ENCODE measurements at places on chromosomes 1 and 21.

GRCh38 chr1:68230901-68231626, 1.3 kb downstream of the WLS start:
- DNase-seq: peak; percentile 44

DNA sequence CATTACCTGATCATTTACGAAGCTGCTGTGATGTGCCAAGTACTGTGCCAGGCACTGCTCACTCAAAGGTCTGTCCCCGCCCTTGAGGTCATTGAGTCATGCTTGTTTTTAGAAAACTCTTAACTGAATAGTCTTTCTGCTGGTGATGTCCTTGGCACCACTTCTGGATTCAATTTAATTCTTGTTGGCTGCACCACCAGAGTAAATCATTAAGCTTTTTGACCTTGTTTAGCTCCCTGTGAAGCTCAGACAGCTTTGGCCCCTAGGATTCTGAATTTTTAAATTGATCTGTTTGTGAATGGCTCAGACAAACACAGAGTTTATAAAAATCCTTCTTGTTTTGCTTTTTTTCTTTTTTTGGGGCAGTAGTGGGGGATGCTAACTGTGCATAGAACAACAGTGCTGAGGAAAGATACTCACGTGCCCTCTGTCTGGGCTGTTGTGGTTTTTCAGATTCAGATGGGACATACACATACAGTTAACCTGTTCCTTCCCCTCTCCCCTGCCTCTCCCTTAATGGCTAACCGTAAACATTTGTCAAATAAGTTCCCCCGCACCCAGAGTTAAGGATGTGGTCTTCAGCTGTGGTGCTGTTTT, 67.6 kb downstream of the MTR start:
- no peak for DNase-seq

DNA sequence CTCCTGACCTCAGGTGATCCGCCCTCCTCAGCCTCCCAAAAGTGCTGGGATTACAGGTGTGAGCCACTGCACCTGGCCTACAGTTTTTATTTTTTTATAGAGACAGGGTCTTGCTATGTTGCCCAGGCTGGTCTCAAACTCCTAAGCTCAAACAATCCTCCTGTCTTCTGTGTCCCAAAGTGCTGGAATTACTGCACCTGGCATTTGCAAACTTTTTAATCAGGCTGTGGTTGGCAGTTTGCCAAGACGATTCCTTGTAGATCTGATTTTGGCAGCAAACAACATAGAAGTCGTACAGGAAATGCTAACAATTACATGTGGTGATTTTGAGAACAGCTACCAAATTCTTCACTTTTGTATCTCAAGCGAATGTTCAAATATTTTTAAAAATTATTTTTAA, 10.1 kb downstream of the RBP7 start:
- DNase-seq: no peak

GRCh38 chr21:39674801-39675200, 62.1 kb downstream of the B3GALT5 start:
- DNase-seq: no peak

DNA sequence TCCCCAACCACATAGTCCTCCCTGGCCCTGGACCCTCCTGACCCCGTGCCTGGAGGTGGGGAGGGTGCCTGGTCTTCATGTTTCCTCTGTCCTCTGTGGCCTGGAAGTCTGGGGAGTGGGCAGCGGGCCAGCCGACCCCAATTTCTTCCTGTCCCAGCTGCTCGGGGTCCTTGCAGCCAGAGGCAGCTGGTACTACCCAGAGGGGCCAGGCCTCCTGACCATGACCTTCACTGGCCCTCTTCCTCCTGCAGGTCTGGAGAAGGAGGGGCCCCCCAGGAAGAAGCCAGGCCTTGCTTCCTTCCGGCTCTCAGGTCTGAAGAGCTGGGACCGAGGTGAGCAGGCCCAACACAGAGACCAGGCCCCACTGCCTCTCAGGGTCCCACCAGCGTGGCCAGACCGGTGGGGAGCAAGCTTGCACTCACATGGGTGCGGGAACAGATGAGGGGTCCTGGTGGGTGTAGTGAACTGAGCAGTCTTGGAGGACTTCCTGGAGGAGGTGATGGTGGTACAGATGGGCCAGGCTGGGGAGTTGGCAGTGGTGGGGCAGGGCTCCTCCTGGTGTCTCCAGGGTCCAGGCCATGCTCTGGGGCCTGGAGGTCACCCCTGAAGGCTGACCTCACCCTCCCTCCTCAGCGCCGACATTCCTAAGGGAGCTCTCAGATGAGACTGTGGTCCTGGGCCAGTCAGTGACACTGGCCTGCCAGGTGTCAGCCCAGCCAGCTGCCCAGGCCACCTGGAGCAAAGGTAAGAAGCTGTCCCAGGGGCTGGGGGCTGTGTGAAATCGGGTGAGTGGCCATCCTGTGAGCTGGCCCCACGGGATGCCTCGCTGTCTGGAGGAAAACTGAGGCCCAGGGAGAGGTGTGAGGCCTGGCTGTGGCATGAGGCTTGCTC, 32.7 kb downstream of the TRIM11 start:
- DNase-seq: no peak

DNA sequence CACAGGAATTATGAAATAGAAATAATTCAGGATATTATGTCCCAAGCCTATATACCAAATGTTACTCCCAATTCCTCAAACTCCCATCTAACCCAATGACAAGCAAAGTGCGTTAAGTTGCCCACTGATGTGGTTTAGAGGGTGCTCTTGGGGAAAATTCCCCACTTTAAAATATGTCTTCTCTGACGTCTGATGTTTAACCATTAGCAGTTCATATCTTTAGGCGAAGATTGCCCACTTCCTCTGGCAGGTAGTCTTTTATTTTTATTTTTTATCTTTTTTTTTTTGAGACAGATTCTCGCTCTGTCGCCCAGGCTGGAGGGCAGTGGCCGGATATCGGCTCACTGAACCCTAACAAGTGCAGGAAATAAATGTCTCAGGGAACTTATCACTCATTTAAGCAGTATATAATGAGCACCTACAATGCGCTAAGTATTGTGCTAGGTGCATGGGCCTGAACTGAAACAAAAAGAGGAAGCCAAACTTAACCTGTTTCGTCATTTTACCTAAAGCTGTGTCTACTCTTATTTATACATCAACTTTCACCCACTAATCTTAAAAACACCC, 1.3 kb upstream of the LYST start:
- no peak for DNase-seq

- DNase-seq: no peak
Measured at GRCh38 chr1:161037661-161038522, 872 bp downstream of the TSTD1 start.

GRCh38 chr1:20555025-20555757, 2.8 kb downstream of the FAM43B start:
- DNase-seq: no peak

DNA sequence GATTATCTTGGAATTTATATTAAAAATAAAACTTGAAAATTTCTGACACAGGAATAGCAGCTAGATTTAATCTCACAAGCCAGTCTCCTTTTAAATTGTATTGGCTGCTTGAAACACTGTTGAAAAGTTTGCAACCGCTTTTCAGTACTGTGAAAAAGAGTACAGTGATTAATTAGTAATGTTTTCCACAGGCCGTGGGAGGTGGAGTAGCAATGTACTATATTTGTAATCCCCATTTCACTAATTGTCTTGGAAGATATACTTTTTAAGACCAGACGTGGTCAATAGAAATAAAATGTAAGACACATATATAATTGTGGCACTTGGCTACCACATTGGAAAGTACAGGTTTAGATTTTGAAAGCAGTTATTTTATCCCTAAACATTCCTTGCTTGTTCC, 40.8 kb upstream of the MYOCOS start:
- DNase-seq: no peak

GRCh38 chr21:22898051-22898665, 1899.9 kb downstream of the NCAM2 start:
- no peak for DNase-seq

DNA sequence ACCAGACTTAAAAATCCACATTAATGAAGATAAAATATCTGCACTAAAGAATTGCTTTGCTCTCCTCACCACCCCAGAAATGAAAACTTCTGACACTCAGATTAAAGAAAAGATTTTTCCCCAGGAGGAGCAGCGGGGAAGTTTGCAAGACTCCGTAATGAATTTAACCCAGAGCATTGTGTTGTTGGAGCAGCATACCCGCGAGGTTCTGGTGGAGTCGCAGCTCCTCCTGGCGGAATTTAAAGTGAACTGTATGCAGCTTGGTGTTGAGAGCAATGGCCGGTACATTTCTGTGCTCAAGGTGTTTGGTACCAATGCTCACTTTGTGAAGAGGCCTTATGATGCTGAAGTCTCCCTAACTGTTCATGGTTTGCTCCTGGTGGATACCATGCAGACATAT, 46.4 kb downstream of the VPS13D start:
- peak; percentile 42 for DNase-seq

DNA sequence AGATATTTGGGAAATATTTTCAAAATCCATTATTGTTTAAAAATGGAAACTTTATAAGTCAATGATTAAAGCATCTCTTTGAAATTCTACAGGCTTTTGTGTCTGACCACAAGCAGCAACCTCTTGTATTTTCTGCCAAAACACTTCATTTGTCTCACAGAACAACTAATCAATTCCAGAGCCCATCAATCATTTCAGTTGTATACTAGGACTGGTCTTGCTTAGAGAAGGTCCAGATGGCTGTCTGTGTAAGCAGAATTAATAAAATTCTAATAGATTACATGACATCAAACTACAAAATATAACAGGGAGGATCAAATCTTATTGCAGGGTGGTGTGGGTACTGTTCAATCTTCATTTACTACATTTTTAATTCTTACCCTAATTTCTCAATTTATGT, 76.4 kb downstream of the ACBD6 start:
- DNase-seq: no peak

DNA sequence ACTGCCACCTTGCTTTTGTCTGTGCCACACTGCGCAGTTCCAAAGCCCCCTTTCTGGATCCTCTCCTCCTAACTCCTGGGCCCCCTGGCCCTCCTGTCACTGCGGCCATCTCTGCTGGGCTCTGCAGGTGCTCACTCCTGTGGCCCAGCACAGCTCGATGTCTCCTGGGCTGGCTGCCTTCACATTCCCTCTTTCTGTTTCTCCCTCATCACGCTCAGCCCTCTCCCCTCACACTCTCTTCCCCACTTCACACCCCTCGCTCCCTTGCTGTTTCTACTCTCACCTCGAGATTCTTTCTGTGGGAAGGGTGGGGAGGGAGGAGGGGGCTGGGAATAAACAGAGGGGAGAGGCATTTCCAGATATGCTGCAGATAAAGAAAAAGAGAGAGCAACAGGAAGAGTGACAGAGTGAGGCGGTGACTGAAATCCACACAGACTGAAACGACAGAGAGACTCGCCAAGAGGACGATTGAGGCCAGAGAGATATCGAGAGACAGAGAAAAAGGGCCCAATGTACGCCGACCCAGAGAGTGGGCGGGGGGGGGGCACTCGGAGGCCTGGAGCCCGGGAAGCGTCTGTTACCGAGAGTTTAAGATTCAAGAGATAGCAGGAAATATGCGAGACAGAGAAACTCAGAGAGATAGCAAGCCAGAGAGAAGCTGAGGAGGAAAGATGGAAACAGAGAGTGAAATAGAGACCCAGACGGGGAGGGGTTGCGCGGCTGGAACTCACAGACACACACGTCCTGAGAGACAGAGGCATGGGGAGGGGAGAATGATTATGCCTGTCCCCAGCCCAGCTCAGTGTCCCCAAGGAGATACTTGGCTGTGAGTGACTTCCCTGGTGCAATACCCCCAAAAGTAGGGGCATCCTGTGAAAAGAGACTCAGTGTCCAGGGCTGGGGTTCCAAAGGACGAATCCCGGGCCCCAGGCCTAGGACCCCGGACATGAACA, 666 bp downstream of the CSF3R start:
- no peak for DNase-seq

DNA sequence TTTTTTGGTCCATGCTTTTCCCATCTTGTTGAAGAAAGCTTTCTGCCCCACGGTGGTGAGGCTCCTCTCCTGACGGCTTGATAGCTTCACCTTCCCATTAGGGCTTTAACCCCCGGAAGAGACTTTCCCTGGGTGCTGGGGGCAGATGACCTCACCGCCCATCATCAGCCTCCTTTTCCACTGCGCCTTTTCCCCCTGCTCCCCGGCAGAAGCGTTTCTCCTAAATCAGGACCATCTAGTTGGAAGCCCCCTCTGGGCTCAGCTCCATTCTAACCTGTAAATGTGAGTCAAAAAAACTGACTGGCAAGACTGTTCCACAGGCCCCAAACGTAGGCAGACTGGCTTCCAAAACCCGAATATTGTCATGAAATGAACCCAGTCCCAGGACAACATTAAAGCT, 6.7 kb downstream of the POFUT2 start:
- DNase-seq: no peak

DNA sequence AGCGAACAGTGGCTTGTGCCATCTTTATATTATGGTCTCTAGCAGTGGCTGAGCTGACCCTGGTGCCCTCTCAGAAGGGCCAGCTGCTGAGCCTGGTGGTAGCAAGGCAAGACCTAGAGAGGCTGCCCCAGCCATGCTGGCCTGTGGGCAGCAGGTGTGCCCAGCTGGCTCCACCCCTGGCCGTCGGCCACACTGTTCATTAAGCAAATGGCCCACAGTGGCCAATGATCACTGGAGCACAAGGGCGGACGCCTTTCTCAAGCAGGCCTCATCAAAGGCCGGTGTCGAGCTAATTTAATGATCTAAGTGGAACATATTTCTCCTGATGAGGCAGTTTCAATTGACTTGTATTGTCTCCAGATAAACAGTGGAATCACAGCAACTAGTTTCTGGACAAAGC, 89.4 kb downstream of the GRIK3 start:
- DNase-seq: no peak

GRCh38 chr21:44713846-44714245, 2.5 kb upstream of the TSPEAR start:
- DNase-seq: no peak

DNA sequence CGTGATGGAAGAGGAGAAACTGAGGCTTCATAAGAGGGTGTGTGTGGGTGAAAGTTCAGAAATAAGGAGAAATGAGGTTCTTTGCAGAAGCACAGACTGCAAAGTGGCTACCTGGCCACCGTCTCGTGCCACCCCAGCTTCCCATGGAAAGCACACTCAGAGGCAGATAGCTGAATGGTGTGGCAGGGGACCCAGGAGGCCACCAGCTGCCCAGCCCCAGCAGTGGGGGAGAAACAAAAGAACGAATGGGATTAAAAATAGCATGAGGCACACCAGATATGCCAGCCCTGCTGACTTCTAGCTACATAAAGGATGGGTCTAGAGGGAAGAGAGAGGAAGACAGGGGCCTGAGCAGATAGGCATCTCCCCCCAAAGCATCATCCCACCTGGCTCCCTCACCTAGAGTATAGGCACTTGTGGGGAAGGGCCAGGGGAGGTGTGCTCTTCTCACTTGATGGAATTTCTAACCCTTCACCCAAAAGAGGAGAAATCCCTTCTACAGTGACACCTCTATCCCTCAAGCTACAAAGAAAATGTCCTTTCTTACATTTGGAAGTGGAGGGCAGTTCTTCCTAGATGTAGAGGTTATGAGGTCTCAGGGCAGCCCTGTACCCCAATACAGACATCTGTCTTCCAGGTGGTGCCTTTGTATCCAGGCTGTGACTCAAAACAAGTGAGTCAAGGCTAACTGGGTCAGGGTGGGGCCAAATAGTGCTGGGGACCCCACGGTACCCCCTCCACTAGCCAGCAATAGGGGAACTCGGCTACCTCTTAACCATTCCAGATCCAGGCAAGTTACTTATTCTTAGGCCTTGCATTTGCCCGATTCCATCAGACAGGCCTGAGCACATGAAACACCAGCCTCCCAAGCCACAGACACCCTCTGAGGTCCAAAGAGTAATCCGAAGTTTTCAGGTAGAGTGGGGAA, 3.5 kb downstream of the HDGF start:
- no peak for DNase-seq

- DNase-seq: no peak
Measured at GRCh38 chr1:175877939-175878737, 134.7 kb upstream of the TNR start.

- DNase-seq: no peak
Measured at GRCh38 chr1:209692296-209692695, 12.3 kb upstream of the HSD11B1 start.
